ENCODE measurements at places on chromosomes 3 and 15.

DNA sequence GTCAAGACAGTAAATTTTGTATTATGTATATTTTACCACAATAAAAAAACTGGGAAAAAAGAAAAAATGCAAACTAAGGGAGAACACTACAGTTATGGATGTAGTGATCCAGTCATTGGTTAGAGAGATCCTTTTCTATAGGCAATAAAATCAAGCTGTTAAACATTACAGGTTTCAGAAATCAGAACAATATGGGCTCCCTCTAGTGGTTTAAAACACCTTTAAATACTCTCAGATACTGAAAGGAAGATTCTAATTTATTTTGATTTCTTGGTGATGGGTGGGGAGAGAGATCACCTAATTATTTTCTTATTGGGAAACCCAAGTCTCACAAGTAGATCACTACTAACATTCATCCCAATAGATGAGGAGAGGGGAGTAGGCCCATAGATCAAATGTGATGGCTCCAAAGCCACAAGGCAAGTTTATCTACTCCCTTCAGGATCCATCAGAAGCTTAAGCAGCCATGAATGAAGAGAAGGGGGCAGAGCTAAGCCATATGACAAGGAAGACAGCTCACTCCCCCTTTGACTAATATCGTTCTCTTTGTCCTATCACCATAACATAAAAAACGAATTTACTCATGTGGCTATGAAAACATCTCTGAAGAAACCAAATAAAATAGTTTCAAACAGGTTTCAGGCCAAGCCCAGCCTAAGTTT, 118.6 kb downstream of the ANO10 start:
- no peak for DNase-seq

DNA sequence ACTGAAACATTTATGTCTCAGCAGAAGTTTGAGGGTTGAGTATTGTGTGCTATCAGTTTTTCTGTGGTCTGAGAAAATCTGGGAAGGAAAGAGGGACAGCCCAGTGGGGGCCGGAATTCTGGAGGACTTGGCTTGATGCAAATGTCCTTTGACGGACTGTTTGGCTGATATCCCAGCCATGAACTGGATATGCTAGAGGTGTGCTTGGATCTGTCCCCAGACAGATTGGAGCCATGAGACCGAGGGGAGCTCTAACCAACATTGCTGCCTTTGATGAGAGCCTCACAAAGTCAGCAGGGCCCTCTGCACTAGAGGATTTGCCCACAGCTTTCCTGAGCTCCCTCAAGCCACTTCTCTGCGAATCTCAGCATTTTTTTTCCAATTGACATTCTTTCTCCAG, 405.6 kb downstream of the NTRK3 start:
- DNase-seq = no peak

GRCh38 chr15:101615986-101616848, 36.0 kb downstream of the TM2D3 start:
- DNase-seq = no peak

- DNase-seq = no peak
Observed at GRCh38 chr15:63930034-63930433, 96.3 kb upstream of the HERC1 start.

- DNase-seq = no peak
Observed at GRCh38 chr3:114223143-114223542, 14.2 kb downstream of the ZNF80 start.

DNA sequence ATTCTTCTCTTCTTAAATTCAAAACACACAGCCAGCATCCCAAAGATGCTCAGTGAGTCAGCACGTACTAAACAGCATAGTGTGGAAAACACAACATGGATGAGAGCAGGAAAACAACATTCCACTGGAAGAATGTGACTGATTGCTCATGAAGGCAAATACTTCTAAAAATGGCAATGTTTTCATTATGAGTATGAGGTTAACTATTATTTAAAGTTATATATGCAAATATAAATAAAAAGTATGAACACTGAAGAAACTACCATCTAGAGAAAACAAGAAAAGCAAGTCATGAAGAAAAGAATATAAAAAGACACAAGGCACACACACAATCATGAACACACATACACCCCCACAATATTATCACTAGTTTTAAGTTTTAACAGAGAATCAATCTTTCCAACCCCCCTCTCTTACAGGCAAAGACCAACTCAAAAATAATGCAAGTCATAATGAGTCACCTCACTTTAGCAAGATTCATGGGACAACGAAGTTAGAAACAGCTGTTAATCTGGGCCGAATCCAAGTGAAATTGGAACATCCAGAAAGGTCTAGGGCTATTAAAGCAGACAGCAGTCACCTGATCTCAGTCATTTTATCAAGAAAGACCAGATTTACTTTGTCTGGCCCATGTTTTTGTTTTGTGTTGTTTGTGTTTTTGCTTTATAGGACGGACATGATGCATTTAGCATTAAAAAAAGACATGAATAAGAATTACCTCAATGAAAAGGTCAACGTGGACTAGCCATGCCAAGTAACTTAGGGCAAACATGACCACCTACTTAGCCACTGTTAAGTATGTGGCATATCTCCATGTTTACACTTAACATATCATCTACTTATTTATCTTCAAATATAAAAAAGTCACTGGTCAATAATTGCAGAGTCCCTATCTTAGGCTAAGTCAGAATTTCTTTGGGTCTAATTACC, 18.1 kb downstream of the GBE1 start:
- DNase-seq = no peak

GRCh38 chr3:13217736-13218540, 144.7 kb upstream of the IQSEC1 start:
- no peak for DNase-seq

DNA sequence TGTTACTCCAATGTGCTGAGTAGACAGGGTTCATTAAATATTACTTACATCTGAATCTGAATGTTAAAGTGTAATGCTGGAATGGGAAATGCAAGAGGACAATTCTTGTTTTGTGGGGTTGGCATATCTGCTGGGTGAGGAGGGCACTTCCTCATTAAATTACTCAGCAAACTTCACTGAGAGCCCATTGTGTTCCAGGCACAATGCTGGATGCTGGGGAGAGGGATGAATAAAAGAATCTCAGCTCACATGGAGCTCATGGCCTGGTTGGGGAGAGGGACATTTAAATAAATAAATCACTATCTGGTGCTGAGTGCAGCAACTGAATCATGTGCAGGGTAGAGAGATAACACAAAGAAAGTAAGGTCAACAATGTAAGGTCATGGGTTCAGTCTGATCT, 199.2 kb upstream of the CFAP20DC start:
- peak; percentile 11 for DNase-seq

DNA sequence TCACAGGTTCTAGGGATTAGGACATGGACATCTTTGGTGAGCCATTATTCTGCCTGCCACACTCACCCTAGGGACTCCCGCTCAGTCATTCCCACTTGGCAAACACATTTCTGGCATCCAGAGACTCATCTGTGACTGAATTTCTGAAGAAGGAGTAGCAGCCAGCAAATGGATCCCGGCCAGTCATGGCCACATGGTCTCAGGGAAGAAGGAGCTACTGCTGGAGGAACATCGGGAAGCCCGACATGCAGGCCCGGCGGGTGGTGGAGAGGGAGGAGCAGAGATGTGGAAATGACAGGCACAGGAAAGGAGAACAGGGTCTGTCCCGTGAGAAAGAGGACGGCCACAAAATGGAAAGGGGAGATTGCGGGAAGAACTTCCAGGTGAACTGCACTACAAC, 65.4 kb downstream of the SEMA5B start:
- no peak for DNase-seq

DNA sequence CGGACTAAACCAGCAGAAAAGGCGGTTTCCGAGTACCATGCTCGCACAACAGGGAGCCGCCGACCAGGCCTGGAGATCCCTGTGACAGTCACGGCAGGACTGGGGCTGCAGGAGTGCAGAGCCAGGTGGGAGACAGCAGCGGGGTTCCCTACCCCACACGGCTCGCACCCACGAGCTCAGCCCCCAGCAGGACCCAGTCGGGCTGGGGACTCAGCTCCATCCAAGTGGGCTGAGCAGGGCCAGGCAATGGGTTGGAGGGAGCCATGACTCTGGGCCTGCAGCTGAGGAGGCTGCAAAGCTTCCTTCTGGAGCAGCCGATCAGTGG, 15.8 kb downstream of the XXYLT1 start:
- no peak for DNase-seq

DNA sequence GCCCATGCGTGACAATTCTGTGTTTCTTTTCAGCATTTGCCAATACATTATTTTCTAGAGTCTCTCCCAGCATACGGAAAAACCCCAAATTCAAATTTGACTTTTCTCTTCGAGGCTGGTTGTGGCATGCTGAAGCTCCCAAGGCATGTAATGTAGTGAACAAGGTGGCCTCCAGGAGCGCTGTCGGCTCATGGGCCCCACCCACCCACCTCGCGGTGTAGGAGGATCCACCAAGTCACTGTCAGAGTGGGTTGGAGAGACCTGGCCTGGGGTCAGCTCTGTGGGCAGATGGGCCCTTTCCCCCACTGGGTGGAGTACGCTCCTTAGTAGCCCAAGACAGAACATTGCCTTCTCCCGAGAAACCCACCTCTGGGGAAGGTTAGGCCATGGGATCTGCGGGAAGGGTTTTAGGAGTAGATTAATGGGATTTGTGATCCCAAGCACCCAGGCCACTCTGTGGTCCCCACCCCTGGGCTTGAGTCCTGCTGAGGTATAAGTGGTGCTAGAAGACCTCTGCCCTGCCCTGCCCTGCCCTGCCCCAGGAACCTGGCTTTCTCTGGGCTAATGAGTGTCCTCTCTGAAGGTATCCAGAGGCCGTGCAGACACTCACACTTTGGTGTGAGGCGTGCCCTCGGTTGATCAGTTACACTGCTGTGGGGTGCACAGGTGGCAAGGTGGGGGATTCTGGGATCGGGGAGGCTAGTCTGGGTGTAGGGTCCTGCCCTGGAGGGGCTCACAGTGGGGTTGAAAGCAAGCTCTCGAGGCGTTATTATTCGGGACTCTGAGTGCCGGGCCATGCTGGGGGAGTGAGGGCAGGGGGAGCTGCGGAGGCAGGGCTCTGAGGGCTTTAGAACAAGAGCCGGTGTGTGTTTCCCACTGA, 97.9 kb downstream of the APBA2 start:
- no peak for DNase-seq

GRCh38 chr15:61702224-61703020, 357.8 kb downstream of the VPS13C start:
- no peak for DNase-seq

GRCh38 chr15:36882487-36883131, 217.7 kb downstream of the MEIS2 start:
- DNase-seq = no peak

GRCh38 chr3:111732252-111732879, 126.7 kb upstream of the PHLDB2 start:
- no peak for DNase-seq

GRCh38 chr15:60328852-60329443, 68.8 kb downstream of the ANXA2 start:
- DNase-seq = no peak

DNA sequence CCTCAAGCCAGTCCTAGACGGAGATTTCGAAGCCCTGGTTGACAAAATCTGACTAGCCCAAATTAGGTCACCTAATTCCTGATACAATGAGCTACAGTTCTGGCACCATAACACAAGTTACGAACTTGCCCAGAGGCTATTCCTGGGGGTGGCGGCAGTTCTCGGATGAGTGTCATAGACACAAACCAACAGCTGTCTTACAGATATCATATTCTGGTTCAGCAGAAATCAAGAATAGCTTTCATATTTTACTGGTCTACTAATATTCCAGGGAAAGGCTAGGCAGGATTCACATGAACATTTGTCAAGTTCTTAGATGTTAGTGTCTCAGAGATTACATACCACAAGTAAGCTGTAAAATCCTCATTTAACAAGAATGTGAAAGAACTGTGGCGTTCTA, 8.8 kb downstream of the ANAPC13 start:
- DNase-seq = no peak
